Suppressor macrophage (primary cell): ENCODE measurements at places on chromosomes 1 and 21.

DNA sequence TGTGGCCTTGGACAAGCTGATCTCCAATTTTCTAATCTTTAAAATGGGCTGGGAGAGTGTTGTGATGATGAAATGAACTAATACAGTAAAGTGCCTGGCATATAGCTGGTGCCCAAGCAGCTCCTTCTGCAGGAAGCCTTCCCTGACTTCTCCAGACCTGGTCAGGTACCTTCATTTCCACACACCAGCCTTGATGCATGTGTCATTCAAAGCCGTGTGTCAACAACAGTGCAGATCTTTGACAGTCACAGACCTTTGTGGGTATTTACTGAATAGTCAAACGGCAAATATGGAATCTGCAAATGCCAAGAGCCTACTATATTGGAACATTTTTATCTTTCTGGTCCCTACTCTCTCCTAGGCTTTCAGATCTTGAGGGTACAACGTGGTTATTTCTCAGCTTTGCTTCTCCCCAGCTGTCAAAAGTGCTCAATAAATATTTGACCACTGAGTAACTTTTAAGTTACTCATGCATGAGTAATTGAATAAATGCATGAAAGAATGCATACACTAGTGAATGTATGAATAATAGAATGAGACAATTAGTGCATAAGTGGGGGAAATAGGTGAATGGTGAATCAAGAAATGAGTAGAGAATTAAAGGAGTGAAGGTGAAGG, 75.4 kb downstream of the MDM4 start:
- DNase-seq, result no peak

- DNase-seq, result no peak
Measured at GRCh38 chr1:151907363-151908139, 1.8 kb downstream of the THEM4 start.

GRCh38 chr1:100234432-100234831, 15.2 kb downstream of the DBT start:
- no peak for DNase-seq

DNA sequence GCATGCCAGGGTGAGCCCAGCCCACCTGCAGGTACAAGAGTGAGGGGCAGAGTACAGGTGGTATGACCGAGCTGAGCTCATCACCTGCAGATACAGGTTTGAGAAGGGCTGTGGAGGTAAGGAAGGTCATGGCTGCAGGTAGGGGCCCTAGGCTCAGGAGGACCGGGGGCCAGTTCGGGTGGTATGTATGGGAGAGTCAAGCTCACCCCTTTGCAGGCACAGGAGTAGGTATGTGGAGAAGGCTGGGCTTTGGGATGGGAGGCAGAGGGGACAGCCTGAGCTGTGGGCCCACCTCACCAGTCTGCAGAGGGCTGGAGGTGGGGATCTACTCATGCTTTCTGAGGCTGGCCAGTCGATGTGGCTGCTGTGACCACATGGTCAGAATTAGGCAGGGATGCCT, 17.2 kb downstream of the PODN start:
- no peak for DNase-seq

GRCh38 chr1:75618382-75618781, 7.5 kb upstream of the SLC44A5 start:
- DNase-seq, result no peak

GRCh38 chr21:38839328-38840286, 33.9 kb downstream of the ETS2 start:
- DNase-seq, result peak; percentile 52

GRCh38 chr1:118751166-118751565, 237.0 kb downstream of the TBX15 start:
- DNase-seq, result no peak

- peak; percentile 4 for DNase-seq
Measured at GRCh38 chr21:39611551-39612190, 1.1 kb upstream of the B3GALT5 start.

- DNase-seq, result no peak
Measured at GRCh38 chr21:38645282-38645681, 147.0 kb upstream of the ERG start.

DNA sequence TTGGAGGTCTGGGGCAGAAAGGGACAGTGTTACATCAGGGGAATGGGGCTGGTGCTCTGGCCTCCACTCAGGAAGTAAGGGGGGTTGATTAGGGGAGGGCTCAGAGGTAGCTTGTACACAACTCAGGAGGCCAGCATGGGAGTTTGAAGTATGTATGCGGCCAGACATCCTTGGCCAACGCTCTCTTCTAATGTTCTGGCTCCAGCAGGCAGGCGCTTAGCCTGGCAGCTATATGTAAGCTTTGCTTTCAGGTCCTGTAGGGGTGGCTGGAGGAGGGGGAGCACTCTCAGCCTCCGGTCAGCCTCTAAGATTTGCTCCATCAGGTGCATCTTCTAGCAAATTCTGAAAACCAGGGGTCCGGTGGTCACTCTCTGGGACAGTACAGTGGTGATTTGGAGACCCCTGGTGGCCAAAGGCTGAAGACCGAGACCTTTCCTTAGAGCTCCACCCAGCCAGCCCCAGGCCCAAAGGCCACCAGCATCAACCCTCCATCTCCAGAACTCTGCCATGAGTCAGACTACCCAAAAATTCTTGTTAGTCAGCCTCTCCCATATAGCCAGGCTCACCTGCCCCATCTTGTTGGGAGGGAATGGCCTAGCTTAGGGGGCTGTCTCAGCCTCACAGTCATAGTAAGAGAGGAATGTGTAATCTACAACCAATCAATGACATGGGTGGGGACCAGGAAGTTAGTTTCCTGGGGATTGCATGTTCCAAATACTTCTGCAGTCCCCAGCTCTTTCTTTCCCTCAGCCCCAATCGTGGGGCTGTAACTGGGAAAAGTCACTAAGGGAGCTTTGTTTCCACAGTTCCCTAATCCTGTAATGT, 9.7 kb upstream of the COL8A2 start:
- DNase-seq, result peak; percentile 70

- peak; percentile 33 for DNase-seq
Measured at GRCh38 chr1:20188455-20188817, 2.1 kb upstream of the PLA2G2C start.

DNA sequence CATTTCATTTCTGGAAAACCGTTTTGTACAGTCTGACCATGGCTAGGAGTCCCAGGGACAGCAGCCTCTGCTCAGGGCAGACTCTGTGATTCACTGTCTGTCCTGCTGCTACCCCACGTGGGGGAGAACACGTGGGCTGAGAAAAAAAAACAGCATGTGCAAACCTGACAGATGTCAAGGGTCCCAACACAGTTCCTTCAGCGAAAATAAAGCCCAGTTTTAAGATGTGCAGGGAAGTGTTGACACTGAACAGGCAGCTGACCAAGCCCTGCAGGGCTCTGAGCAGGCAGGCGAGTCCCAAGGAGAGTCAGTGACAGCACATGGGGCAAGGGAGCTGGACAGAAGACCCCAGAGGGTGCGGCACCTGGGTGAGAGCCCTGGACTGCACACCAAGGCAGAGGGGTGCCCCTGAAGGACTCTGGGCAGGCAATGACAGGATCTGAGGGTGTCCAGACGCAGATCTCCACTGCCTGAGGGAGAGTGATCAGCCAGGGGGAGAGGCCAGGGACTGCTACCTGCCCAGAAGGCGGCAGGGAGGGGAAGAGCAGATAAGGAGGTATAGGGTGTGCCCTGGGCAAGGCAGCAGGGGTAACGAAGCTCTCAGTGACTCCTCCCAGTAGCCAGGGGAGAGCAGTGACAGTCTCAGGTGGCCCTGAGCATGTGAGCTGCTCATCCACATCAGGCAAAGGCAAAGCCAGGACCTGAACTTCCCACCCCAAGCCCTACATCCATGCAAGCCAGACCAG, 5.1 kb upstream of the SPATC1L start:
- DNase-seq, result peak; percentile 5

DNA sequence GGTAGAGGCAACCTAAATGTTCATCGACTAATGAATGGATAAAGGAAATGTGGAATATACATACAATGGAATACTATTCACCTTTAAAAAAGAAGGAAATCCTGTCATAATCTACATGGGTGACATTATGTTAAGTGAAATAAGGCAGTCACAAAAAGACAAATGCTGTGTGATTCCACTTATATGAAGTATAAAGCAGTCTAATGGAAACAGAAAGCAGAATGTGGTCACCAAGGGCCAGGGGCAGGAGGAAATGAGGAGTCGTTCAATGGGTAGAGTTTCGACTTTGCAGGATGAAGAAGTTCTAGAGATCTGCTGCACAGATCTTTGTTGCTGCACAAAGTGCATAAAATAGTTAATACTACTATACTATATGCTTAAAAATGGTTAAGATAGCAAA, 7.8 kb downstream of the DIPK1A start:
- DNase-seq, result peak; percentile 50

DNA sequence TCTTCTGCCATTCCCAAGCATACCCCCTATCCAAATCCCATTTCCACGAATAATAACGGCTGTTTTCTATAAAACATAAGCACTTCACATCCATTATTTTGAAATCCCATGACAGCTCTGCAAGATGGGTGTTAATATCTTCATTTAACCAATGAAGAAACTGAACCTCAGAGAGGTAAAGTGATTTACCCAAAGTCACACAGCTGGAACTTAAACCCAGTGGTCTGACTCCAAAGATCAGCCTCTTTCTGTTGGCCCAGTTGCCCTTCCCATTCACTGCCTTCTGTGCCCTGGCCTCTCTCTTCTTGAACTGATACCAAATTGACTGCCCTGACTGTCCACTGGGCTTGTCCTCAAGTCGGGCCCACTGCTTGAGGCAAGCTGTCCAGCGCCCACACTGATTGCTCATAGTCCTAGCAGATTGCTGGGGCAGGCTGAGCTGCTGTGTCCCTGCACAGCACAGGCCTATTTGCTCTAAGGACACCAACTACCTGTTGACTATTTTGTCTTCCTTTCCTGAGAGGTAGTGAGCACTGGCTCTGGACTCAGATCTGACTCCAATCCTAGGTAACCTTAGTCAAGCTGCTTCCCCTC, 19.3 kb downstream of the TAL1 start:
- no peak for DNase-seq

DNA sequence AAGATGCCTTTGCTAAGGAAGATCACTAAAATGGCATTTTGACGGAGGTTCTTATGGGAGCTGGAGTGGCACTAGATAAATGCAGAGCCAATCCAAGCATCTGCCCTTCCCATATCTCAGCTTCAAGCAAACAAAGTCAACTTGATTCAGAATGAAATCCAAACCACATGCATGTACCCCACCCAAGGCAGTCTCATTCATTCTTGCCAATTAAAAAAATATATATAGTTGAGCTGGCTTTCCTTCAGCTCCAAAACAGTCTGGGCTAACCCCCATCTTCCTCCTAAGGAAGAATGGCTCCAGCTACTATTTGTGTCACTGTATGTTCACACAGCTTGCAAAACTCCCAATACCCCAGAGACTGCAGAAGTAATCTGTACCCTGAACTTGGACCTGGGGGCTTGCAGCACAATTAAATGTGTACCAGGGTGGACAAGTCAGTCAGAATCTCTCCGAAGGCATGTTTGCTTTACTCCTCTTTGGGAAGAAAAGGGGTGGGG, 35.4 kb downstream of the GPR3 start:
- DNase-seq, result no peak

- no peak for DNase-seq
Measured at GRCh38 chr1:209820986-209821385, 6.8 kb upstream of the UTP25 start.
